ENCODE measurements at places on chromosomes 12 and 14.

GRCh38 chr14:42229294-42229693, 622.6 kb downstream of the LRFN5 start:
- no peak for DNase-seq

- DNase-seq: no peak
These were observed 193.3 kb downstream of the RAD51B start for GRCh38 chr14:68012871-68013270.

GRCh38 chr14:87995500-87996290, 2.7 kb upstream of the GALC start:
- no peak for DNase-seq

DNA sequence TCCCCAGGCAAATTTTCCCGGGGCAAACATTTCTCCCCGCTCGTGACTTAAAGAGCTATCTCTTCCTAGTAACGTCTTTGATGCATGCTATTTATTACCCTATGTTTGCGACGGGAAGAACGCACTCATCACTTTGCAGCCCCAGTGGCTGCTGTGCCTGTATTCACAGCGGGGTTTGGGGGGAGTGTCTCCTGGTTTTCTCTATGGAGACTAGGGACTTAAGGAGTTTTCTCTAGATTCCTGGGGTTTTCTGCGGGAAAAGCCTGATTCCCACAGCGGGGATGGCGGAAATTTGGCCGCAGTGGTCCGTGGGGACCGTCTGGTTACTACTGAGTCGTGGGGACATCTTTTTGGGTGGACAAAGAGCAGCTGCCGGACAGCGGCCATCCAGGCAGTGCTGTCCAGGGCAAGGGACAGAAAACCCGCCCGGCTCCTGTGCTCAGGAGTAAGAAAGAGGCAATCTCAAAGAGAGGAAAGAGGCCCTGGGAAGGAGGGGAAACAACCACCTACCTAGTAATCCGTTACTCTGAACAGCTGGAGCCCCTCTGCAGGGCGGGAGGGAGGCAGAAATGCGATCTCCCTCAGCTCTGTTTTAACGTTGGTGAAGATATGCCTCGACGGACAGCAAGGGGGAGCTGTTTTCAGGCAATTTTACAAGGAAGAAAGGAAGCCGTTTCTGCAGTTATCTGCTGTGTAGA, 771 bp upstream of the AVPR1A start:
- DNase-seq: peak; percentile 54

- DNase-seq: no peak
These were observed at the start of gene MYH7 for GRCh38 chr14:23435543-23436326. Gene MYH7 (minus strand): TSS chr14:23435660. CDS start chr14:23433732, 1,928 bp downstream.

GRCh38 chr14:89540830-89541470, 123.9 kb upstream of the FOXN3 start:
- DNase-seq: no peak
